GF-D8 (cell line): ENCODE measurements at places on chromosomes 12 and 14.

- no peak for DNase-seq
Measured at GRCh38 chr12:10067942-10068341, 30.8 kb downstream of the CLEC1A start.

DNA sequence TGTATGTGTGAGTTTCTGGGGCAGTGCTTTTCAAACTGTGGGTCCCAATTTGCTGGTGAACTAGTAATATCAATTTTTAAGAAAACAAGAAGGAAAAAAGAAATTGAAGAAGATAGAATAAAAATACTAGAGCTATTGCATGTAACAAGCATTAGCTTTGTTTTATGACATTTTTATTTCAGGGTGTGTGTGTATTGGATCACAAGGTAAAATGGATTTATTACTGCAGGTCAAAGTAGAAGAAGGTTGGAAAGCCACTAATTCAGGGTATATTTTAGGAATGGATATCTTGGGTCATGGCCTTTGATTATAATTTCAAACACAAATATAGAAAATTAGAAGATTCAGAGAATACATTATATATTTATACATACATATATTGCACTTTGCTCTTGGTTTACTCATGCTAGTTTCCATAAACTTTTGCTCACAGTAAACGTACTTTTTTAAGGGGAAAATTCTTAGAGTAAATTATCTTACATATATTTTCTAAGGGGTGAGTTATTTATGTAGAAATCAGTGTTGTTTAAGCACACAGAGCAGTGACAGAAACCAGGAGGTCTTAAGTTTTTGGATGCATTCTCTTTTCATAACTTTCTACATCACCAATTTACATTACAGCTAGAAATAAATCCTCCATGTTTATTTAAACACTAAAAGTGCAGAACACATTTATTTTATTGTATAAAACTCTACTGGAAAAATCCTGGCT is 34.5 kb upstream of the PPM1A start:
- DNase-seq, result no peak

DNA sequence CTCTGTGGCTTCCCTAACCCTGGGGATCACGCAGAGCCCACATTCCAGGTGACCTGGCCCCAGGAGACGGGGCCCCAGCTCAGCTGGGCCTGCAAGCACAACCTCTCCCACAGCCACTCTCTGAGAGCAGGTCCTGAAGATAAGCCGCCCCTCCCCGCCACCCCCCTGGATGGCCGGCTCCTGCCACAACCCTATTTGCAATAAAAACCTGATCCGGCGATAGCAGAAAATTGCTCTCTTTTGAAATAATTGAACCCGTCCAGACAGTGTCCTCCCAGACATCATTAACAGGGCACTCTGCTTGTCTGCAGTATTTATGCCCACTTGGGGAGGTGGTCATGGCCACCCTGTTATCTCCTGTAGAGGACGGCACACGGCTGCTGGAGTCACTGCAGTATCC is 5.0 kb downstream of the C14orf180 start:
- DNase-seq, result no peak

- DNase-seq, result no peak
Measured at GRCh38 chr12:78149459-78149858, 318.8 kb downstream of the NAV3 start.

GRCh38 chr14:86539361-86540070 is 1009.6 kb downstream of the FLRT2 start:
- DNase-seq, result no peak

- no peak for DNase-seq
Measured at GRCh38 chr12:94941440-94941862, 62.0 kb downstream of the NDUFA12 start.

DNA sequence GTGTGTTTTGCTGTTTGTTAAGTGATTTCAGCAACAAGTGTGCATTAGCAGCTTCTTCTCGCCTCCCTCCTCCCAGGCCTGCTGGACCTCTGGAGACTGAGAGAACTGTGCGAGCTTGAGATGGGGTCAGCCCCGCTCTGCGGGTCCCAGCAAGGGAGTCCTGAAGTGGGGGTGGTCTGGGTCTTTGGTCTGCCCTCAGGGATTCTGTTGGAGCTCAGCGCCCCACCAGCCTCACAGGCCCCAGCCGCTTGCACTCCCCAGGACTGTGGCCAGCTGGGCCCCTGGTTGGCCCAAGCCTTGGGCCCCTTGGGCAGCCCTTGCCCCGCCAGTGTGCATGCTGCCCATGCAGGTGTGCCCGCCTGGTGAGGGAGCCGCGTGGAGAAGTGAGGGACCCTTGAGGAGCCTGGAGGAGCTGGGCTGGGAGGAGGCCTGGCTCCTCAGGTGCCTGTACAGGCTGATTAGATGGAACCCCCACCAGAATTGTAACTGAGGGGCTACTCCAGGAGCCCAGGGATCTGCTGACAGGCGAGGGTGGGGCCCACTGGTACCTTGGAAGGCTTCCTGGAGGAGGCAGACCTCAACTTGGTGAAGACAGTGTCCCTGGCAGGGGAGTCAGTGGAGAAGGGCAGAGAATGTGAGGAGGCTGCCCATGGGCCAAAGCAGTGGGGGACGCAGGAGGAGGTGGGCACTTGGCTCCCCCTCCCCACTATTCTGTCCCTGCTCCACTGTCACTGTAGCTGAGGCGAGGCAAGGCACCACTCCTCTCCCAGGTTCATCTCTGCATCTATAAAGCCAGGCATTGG is 56.7 kb downstream of the BEGAIN start:
- DNase-seq, result no peak

GRCh38 chr14:26702721-26703230 is 104.9 kb upstream of the NOVA1 start:
- DNase-seq, result no peak

DNA sequence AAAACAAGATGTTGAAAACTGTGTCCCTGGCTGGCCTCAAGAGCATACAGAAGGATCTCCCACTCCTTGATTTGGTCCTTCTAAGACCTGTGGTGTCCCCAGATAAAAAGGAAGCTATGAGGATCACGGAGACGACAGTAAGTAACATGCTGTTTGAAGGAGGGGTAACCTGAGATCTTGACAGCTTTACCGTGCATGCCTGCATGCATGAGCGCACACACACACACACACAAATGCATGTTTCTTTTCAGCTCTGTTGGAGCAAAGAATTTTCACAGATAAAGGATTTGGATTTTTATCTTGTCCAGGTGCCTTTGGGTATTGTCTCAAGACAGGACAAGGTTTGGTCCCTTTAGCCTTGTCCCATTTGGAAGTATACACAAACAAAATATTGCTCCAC is 411.6 kb upstream of the CCDC196 start:
- no peak for DNase-seq

GRCh38 chr12:106679574-106679973 is 94.9 kb upstream of the RIC8B start:
- no peak for DNase-seq

- DNase-seq, result no peak
Measured at GRCh38 chr14:49008363-49008762, 577.8 kb downstream of the RPS29 start.

DNA sequence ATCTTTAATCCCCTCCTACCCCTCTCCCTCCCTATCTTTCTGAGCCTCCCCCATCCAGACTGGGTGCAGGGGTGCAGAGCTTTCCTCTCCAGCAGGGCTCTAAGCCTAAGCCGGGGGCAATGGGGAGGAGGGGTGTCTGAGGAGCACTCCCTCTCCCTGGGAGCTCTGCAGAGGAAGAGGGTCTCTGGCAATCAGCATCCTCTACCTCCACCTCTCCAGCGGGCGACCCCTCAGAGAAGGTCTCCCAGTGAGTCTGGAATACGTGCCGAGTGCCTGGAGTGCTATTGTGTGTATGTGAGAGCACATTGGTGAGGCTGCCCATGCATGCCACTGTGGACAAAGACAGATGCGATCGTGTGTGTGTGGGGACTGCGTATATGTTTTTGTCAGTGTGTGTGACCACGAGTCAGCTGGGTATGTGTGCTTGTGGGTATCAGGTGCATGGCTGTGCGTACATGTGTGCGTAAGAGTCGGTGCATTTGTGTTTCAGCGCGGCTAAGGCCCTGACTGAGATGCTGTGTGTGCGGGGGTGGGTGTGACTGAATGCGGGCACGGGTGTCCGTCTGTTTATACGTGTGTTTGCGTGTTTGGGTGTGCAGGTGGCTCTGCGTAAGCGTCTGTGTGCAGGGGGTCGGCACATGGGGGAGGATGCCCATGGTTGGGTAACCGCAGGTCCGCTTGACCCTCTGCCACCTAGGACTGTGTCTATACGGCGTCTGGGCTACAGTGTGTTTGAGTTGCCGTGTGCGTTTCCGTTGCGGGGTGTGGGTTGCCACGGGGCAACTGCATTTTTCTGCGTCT is 905 bp upstream of the DLK1 start:
- DNase-seq, result no peak

- DNase-seq, result no peak
Measured at GRCh38 chr14:95697764-95698163, 11.5 kb downstream of the TCL1B start.

GRCh38 chr12:105025890-105026289 is 39.8 kb downstream of the NOPCHAP1 start:
- no peak for DNase-seq

GRCh38 chr14:28344381-28344780 is 422.2 kb upstream of the FOXG1 start:
- no peak for DNase-seq
